Left lobe of liver (tissue), 2 donors: ENCODE measurements at places on chromosomes 7 and 10. TPM values are rescaled to one million over a fixed set of nuclear protein-coding genes. Genes with fewer than 3 reads are reported as not detected.

DNA sequence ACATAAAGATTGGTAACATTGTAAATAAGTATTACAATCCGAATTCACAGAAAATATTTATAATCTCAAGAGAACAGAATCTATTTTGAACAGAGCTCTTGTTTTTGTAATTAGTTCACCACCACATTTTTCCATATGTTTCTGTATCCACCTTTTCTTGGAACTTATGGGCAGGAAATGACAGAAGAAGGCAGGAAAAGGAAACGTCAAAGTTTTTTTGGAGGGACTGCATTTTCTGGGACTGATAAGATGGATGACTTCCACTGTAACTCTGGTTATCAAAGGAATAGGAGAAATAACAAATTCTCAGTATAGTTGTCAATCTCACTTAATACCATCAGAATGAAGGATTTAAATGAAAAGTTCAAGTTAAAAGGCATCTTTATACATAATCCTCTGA lies 75.1 kb upstream of the SMNDC1 start:
- no peak for DNase-seq

GRCh38 chr10:20708305-20708704 lies 188.8 kb downstream of the NEBL start:
- no peak for DNase-seq

NKX1-2 gene
- total RNA-seq = 0.05 TPM

DNA sequence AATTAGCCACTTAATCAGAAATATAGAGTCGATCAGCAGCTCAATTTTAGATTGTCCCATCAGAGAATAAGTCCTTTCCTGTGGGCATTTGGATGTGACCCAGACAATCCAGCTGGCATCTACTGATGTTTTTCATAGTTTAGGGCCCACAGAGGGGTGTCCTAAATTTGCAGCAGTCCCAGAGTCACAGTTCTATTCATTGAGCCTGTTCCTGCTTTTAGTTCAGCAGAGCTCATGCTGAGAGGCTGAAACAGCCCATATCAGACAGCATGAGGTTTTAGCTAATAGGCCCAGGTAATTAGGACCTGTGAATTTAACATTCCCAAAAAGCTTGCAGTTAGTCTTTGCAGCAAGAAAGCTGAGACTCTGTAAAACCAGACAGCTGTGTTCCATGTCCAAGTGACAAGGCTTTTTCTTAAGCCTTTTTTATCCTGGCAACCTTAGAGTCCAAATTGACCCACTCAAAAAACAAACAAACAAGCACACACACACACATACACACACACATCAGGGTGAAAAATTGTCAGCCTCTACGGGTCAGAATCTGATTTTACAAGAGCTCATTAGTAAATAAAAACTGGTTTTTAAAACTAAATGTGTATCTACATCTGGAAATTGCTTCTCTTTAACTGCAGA lies 33.7 kb downstream of the ANKIB1 start:
- no peak for DNase-seq

TEX47 gene
- not detected for total RNA-seq

DYNC1I1 gene
- 0.15 TPM for total RNA-seq

DNA sequence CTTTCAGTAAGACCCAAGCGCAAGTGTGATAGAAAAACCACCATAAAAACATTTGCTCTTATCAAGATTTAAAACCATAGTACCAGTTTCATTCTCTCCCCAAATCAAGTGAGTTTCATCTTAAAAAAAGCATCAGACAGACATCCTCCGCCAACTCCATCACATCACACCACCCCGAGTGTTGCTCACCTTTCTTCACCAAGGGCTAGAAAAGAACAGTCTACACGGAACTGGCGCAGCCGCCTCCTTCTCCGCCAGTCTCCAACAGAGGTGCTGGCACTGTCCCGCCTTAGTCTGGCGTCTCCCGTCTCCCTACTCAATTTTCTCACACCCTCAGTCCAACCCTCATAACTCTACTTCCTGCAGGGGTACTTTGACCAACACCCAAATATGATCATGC lies 46.9 kb upstream of the WIPI2 start:
- DNase-seq = no peak

DNA sequence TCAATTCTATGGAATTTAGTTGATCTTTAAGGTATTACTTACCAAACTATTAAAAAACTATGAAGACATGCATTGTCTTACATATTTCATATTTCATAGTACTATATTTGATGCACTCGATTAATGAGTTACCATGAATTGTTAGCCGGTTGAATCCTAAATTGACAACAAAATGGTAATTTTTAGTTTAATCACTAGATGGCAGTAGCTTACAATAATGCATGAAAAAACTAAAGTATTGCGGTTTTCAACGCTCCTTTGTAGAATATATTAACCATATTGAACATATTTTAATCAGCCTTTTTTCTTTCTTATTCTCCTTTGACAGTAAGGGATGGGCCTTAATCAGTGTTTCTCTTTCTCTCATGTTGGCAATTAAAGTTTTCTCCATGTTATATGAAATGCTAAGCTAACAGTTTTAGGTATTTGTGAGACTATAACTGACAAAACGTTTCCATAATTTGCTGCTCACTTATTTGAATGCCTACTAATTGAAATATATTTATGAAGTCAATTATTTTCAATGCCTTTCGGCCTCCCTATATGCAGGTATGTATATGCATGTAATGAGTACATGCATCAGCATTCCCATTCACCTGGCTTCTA lies 48.5 kb upstream of the ARL4A start:
- DNase-seq = no peak

DNA sequence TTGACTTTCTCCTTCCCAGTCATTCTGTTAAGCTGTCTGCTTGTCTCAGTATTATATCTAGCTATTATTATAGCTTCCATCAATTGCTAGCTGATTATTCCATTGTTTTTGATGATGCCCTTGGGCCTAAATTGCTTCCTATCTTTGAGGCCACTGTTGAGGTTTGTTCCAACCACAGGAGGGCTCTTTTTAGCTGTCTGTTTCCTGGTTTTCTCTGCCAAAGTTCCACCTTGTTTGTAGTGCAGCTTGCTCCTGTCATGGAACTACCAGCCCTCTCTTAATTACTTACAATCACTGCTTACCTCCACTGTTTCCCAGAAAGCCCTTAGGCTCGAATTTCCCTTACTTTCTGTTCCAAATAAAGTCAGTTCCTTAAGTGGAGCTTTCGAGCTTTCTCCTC lies 118.7 kb upstream of the SEC61G start:
- no peak for DNase-seq

DNA sequence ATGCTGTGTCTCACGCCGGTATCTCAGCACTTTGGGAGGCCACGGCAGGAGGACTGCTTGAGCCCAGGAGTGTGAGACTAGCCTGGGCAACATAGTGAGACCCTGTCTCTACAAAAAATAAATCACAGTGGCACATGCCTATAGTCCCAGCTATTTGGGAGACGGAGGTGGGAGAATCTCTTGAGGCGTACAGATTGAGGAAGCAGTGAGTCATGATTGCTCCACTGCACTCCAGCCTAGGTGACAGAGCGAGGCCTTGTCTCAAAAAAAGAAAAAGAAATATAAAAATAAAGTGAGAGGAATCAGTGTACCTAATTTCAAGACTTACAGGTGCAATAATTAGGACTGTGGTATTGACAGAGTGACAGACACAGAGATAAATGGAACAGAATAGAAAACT lies 23.9 kb downstream of the SLC25A40 start:
- no peak for DNase-seq

DNA sequence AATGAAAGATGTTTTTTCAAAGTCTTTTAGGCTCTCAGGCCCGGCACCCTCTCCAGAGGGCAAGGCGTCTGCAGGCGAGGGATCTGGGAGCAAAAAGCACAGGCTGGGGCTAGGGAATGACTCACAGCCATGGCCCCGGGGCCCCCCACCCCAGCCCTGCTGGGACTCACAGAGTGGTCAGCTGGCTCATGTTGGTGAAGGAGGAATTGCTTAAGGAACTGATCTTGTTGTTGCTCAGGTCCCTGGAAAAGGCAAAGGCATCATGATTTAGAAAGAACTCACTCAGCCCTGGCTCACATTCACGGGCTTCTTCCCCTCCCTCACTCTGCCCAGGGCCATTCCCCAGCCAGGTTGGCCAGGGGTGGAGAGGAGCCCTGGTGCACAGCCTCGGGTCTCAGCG lies 151.5 kb downstream of the SLIT1 start:
- DNase-seq = no peak

- DNase-seq = no peak
Measured at GRCh38 chr10:29670761-29671160, 36.0 kb upstream of the SVIL start.

DNA sequence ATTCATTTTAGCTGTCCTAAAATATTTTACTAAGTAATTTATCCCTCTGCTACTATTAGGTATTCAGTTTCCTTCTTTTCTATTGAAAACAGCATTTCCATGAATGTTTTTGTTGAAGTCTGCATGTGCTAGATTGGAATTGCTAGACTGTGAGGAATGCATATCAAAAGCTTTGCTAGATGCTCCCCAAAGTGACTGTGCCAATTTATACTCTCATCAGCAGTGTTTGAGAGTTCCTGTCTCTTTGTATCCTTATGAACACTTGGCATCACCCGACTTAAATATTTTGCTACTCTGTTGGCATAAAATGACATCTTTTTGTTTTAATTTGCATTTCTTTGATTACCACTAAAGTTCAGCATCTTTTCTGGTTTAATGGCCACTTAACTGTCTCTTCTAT lies 45.0 kb upstream of the PRR15 start:
- no peak for DNase-seq

ATRNL1 gene
- 1.3 TPM for total RNA-seq

GRCh38 chr7:17774716-17775288 lies 165.5 kb downstream of the SNX13 start:
- no peak for DNase-seq

DNA sequence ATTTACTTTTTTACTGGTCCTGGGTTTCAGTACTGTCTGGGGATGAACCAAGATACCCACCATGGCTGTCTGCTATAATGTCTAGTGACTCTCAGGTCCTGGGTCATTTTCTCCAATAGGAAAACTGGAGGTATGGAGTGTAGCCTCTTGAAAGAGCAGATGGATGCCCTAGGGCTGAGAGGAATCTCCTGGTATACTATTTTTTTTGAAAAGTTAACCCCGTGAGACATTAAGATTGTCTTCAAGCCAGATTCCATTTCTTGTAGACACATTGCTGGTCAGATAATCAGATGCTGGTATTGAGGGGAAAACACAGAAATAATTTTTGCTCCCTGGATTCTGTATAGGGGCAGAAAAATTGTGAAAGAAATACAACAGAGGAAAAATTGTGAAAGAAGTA lies 97.3 kb downstream of the ZNF680 start:
- DNase-seq = no peak

DNA sequence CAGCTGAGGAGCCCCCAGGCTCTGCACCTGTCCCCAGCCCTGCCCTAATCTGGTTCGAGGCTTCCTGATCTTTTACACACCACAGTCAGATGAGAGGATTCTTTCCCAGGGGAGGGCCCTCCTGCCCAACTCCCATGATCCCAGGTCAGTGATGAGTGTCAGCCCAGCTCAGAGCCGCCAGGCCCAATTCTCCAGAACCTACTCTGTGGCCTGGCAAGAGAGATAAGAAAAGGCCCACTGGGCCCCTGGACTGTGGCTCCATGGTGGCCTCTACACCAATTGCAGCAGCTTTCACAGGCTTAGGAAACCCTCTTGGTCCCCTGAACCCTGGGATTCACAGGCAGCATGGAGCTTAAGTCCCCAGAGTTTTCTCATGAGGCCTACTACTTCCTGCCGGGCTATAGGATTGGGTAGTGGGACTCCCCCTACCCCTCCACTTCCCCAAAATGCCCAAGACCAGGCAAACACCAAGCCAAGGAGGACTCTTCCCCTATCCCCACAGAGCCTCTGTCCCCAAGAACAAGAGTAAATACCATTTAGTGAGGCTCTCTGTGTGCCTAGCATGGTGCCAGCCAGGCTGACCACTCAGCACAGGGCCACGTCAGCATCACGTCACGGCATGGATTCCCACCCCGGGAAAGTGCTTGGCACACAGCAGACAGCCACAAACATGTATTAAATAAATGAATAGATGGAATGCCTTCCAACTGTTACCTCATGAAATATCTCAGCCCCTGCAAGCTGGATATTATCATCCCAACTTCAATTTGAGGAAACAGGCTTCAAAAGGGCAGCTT lies 100.0 kb downstream of the GRID1 start:
- peak; percentile 18 for DNase-seq

PKD1L1 gene
- total RNA-seq = 0.45 TPM

AKR1C8 gene
- 24.7 TPM for total RNA-seq

GRCh38 chr7:68524126-68524525 lies 1074.1 kb upstream of the AUTS2 start:
- DNase-seq = no peak
